ENCODE measurements at places on chromosomes 2 and 18.

DNA sequence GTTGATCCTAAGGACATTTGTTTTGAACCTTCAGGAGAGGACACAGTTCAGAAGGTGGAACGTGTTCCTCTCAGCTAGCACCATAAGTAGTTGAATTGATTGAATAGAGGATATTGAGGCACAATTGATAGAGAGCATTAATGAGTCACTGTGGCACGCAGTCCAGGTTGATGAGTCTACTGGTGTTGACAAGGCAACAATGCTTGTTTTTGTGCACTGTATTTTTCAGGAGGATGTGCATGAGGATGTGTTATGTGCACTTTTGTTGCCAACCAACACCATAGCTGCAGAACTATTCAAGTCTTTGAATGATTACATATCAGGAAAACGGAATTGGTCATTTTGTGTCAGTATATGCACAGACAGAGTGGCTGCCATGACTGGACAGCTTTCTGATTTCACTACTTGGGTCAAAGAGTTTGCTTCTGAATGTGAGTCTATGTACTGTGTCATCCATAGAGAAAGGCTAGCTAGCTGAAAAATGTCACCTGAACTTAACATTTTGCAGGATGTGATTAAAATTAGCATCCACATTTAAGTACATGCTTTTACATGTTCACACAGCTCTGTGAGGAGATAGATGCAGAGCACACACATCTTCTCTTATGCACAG lies 140.1 kb upstream of the B3GNT2 start:
- DNase-seq: no peak

DNA sequence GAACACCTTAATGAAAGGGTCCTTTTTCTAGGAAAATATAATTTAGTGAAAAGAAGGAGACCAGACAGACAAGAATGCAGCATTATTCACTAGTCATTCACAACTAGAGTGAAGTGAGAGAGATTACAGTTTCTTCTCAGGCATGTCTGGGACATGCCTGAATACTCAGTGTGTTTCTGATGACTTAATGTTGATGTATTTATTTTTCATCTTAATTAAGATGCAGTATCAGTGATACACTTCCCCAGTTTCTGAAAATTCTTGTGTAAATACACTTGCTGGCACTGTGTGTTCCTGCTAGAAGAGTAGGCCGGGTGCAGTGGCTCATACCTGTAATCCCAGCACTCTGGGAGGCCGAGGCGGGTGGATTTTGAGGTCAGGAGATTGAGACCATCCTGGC lies 143.6 kb downstream of the MYO3B start:
- DNase-seq: no peak

DNA sequence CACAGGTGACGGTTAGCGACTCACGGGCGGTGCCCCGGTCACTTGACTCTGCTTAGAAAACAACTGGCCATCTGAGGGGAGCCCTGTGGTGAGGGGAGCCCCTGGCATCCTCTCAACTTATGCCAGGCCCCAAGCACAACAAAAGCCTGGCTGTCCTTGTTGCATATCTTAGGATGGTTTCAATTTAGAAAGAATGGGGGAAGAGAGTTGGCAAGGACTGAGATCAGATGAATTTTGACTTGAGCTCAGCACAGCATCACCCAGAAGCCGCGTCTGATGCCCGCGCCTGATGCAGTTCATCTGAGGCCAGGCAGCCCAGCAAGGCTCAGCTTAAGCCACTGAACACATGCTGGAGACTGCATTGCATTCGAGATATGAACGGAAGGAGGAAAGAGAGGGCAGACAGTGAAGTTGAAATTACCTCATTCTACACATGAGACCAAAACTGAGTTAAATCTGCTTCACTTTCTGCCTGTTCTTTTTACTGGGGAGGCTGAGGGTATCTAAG lies 36.8 kb downstream of the MYT1L start:
- DNase-seq: no peak

- no peak for DNase-seq
Measured at GRCh38 chr2:98747888-98748287, 17.0 kb upstream of the MGAT4A start.

DNA sequence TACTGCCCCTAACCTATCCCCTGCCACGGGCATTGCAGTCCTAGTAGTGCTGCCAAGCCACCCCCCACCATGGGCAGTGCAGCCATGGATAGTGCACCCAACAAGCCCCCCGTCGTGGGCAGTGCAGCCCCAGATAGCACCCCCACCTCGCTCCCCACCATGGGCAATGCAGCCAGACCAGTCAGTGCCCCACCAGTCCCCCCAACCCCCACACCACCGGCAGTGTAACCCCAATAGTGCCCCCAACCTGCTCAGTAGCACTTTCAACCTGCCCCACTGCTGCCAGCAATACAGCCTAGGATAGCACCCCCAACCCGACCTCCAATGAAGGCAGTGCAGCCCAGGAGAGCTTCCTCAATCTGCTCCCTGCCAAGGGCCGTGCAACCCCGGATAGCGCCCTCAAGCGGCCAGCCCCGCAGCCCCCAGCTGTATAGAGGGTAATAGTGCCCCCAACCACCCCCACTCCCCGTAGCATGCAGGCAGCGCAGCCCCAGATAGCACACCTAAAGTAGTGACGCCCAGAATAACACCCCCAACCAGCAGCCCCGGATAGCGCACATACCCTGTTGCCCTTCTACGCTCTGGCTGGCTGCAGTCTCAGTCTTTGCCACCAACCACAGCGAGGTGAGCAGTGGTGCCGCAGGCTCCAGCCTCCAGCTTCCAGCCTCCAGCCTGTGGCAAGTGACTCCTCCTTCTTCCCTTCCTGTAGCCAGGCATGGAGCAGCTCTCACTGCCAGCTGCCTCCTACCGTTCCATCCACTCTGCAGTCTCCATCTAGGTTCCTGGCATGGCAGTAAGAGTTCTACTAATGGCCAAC lies 45.4 kb upstream of the ANKRD62 start:
- no peak for DNase-seq

- peak; percentile 61 for DNase-seq
Measured at GRCh38 chr2:232372231-232373208, 6.0 kb upstream of the ALPP start.

DNA sequence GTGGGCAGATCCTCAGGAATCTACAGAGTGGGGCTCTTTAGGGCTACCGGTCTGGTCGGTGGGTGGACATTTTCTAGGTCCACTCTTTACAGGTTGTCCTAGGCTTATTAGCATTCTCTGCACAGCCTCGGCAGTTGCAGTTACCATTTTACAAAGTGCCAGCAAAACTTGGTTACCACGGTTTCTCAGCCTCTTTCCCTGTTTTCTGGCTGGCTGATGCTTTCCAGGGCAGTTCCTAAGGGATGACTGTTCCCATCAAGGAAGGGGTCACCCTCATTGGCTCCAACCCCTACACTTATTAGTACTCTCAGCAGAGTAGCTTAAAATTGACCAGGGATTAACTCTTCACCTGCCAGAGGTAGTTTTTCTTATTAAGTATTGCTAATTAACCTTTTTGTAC lies 2.0 kb upstream of the AQP4 start:
- no peak for DNase-seq

GRCh38 chr2:30185178-30185577 lies 38.4 kb downstream of the YPEL5 start:
- no peak for DNase-seq

DNA sequence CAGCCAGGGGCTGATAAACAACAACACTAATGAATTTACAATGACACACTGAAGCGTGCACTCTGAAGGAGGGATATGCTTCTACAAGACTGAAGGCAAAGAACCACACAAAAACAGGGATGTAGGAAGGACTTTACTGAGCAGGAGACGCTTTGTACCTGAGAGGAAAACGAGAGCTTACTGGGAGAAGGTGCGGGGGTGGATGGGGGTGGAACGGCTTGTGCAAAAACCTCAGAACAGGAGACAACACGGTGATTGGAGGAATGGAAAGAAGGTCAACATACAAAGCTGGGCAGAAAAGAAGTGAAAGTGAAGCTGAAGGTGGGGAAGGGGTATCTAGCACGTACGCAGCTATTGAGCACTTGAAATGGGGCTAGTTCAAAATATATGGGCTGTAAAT lies 93.1 kb downstream of the SLC8A1 start:
- DNase-seq: no peak

DNA sequence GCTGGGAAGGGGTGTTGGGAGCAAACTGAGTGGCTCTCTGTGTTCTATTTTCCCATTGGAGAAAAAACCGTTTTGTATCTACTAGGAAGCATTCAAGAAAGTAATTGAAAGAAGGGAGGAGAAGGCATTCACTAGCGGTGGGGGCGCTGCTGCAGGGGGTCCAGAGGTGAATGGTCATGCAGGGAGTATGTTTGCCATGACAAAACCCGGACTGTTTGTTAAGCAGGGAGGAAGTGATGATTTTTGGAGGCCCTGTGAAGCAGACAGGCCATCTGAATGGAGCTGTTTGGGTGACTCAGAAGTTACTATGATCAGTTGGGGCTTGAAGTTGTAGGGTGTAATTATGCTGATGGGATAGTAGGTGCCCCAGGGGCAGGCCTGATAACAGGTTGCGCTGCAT lies 7.0 kb downstream of the TAF4B start:
- DNase-seq: no peak

DNA sequence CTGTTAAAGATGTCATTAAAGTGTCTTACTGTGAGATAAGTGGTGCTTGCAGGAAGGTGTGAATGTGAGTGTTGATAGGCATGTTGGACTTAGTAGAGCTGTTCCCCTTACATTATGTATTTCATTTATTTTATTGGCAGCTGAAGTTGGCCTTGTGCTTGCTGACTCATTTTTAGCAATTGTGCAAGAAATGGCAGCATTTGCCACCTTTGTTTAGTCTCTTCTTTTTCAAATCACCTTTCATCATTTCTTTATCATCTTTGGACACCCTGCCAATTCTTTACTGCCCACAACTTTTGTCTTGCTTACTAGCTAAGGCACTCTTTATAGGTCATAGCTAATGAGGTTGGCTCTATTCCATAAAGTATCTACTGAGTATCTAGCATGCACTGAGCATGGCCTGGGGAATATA lies 130.3 kb upstream of the LYPD6 start:
- no peak for DNase-seq

DNA sequence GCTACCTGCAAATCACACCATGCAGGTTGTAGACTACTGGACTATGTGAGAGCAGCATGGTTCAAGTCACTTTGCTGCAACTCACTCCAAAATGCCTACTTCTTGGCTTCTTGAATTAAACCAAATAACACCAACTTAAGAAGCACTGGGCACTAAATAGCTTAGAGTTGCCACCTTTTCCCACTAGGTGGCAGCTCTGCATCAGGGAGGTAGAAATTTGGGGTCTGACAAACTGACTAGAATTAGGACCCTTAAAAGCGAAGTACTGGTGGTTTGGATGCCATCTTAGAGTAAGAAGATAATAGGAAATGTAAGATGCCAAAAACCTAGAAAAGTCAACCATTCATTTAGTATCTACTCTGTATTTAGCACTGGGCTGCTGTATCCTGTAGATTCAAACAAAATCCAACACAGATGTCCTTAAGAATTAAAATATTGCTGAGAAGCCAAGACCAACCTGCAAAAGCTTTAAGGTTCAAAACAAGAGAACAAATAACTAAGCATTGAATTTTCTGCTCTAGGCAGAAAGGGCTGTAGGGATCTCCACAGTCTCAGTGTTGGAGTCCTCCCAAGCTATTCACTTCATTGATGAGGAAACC lies 65.5 kb downstream of the CCBE1 start:
- DNase-seq: no peak

DNA sequence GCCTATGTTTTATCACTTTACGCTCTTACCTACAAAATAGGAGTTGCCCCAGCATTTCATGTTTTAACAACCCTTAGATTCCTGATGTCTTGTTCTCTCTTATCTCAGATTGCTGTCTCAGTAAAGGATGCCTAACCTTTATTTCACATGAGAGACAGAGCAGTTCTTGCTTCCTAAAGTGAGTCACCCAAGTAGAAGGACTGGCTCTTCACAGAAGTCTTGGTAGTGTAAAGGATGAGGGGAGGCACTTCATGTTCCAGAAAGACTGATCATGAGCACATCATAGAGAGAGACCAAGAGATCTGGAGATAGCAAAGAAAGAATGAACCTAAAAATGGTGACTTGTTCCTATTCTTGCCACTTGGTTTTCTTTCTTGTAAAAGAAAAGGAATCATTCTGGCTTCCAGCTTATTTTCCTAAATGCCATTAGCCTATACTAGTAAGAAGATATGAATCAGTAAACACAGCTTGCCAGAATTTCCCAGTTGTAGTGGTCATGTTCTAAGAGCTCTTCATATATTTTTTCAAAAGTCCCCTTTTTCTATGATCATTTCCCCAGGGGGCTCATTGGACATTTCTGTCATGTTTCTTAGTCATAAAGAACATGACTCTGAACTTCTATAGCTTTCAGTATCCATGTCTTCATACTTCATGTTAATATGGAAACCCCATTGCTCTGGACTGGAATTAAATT lies 54.9 kb downstream of the MAPRE2 start:
- DNase-seq: no peak

- DNase-seq: no peak
Measured at GRCh38 chr18:10422731-10423130, 31.7 kb upstream of the APCDD1 start.

- no peak for DNase-seq
Measured at GRCh38 chr18:72940986-72941385, 73.2 kb upstream of the NETO1 start.

DNA sequence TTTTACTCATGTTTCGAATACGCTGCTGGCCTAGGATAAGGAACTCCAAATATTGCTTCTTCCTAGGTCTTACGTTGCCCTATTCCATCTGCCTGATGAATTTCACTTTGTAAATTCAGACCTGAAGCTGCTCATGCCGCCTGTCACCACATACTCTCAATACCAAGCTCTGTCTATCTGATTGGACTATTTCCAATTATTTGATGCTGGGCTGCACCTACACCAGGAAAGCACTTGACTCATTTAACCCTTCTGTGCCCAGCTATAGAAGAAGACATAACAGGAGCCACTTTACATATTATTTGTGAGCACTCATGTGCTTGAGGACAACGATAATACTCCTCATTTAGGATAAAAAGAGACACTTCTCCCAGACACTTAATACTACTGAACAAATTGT lies 1293.9 kb upstream of the LRRTM1 start:
- no peak for DNase-seq

GRCh38 chr18:11850821-11851145 lies 430 bp upstream of the CHMP1B start:
- no peak for DNase-seq

GRCh38 chr2:31962757-31963361 lies 47.9 kb downstream of the MEMO1 start:
- no peak for DNase-seq

GRCh38 chr2:169715379-169716237 lies 18.0 kb upstream of the KLHL23 start:
- no peak for DNase-seq

Data from 8988T (cell line).